ENCODE measurements at places on chromosomes 7 and 10. TPM values are rescaled to one million over a fixed set of nuclear protein-coding genes. Genes with fewer than 3 reads are reported as not detected.

The MUC3A gene
- 1.7 TPM for total RNA-seq

The MRC1 gene
- total RNA-seq: 529 TPM

The PILRA gene
- total RNA-seq: 48.7 TPM

The SYCE1 gene
- 0.74 TPM for total RNA-seq

DNA sequence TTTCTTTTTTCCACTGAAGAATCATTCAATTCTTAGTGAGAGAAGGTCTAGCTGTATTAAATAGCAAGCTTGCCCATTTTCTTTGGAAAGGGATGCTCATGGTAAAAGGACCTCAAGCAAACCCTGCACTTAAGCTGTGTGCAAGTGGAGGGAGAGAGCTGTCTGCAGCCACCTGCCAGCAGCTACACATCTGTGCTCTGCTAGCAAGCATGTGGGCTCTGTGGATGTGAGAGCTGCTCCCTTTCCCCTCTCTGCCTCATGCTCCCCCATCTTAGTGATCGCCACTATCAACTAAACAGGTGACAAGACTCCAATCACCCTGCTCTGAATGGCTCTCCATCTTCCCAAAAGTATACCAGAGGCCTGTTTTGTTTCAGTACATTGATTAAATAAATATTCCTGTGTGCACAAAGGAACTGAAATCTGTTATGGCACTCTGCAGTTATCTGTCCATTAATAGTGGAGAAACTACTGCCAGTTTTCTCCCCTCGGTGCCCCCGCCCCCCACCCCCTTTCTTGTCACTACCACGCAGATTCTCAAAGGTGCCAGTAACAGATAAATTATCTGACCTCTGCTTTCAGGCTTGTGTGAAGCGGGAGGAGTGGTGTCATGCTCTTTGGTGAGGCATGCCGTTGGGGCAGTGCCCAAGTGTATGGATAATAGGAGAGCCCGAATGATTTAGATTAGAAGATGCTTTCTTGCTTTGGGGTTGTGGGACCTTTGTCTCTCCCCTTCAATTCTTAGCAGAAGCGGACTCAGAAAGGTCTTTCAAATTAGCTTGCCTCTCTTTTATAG lies 26.4 kb downstream of the AUTS2 start:
- DNase-seq: no peak

GRCh38 chr10:48683868-48684267 lies 805 bp upstream of the WDFY4 start:
- DNase-seq: no peak

GRCh38 chr10:89337484-89337883 lies 9.7 kb downstream of the IFIT3 start:
- DNase-seq: no peak

GRCh38 chr10:35307297-35307696 lies 29.0 kb upstream of the CCNY start:
- DNase-seq: no peak

DNA sequence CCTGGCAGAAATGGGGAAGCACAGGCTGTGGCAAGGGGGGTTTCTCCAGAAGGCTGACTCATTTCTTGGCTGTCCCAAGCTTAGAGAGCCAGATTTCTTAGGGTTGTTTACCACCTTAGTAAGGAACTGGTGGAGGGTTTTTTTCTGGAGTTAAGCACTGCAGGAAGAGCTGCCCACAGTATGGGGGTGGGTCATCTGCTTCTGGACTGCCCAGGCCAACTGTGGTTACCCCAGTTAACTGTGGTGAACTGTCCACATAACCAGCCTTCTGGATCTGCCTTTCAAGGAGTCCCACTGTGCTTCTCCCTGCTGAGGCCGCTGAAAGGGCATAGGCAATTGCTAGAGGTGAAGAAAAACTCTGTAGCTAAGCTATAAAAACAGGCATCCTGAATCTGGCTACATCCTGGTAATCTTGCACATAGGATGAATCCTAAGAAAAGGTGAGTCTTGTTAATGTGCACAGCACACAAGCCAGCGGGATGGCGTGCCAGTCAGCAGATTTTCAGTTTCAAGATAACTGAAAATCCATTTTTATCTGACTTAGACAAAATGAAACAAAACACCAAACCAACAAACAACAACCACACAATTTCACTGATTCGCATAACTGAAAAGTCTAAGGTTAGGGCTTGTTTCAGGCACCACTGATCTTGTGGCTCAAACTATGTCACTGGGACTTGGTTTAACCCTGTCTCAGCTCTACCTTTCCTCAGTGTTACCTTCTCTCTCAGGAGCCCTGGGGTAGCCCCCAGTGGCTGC lies 21.6 kb upstream of the TSPAN33 start:
- DNase-seq: no peak

DNA sequence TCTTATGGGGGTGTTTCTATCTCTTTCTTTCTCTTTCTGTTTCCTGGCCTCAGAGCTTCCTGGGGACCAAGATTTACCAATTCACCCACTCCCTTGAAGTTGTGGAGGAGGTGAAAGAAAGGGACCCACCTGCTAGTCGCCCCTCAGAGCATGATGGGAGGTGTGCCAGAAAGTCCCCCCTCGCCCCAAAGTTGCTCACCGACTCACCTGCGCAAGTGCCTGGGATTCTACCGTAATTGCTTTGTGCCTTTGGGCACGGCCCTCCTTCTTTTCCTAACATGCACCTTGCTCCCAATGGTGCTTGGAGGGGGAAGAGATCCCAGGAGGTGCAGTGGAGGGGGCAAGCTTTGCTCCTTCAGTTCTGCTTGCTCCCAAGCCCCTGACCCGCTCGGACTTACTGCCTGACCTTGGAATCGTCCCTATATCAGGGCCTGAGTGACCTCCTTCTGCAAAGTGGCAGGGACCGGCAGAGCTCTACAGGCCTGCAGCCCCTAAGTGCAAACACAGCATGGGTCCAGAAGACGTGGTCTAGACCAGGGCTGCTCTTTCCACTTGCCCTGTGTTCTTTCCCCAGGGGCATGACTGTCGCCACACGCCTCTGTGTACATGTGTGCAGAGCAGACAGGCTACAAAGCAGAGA lies 12.2 kb downstream of the AQP1 start:
- peak; percentile 25 for DNase-seq

- no peak for DNase-seq
Observed at GRCh38 chr10:24616536-24616935, 107.2 kb downstream of the ARHGAP21 start.

Measured in lower lobe of right lung (tissue), 2 donors.